CD4-positive, alpha-beta T cell treated with Interleukin-12 subunit alpha and Interleukin-12 subunit beta, for 1 hour (primary cell): ENCODE measurements at places on chromosomes 7 and 10.

- no peak for DNase-seq
Measured at GRCh38 chr10:3623746-3624145, 161.3 kb downstream of the KLF6 start.

- DNase-seq: no peak
Measured at GRCh38 chr10:69974551-69975155, 78.0 kb upstream of the MACROH2A2 start.

- DNase-seq: no peak
Measured at GRCh38 chr10:133160826-133161471, 930 bp downstream of the KNDC1 start.

DNA sequence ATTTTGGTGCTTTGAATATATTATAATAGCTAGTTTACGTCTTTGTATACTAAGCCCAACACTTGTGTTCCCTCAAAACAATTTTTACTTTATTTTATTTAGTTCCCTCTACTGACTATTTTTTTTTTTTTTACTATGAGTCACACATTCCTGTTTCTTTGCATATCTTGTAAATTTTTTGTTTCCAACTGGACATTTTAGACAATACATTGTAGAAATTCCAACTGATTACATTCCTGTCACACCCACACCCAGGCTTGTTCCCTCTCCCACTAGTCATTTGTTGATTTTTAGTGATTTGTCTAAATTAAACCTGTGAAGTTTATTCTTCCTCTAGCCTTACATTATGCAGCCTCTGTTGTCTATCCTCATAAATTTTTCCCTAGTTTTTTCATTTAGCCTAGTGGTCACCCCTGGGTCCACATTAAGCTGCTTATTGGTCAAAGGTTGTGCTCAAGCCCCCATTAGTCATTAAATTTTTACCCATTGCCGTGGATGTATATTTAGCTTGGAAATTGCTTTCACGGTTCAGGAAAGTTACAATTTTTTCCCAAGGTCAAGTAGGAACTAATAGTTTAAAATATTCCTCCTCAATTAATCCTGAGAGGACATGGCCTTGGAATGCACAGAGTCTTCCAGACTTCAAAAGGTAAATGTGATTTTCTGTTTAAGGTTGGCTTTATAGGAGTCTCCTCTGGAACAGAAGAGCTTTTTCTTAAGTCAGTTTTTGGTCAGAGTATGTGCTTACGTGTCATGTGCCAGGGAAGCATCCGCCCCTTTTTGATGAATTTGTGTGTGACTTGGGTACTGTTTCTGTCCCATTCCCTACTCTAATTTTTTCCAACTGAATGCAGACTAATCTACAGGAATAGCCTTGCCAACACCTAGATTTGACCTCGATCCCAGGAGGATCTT is 207.6 kb upstream of the TMEM72 start:
- DNase-seq: no peak

DNA sequence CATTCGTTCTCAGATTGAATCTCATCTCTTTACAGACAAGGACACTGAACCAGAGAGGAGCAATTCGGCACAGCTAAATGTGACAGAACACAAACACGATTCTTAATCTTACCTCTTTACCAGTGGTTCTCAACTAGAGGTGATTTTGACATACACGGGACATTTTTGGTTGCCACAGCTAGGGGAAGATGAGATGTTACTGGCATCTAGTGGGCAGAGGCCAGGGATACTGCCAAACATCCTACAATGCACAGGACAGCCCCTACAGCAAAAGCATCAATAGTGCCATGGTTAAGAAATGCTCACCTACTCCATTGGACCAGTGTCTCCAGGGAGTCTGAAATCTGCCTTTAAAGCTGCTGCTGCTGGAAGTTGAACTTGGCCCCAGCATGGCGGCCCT is 27.3 kb downstream of the PDE1C start:
- no peak for DNase-seq

GRCh38 chr7:34133356-34133982 is 228.1 kb downstream of the BMPER start:
- no peak for DNase-seq

DNA sequence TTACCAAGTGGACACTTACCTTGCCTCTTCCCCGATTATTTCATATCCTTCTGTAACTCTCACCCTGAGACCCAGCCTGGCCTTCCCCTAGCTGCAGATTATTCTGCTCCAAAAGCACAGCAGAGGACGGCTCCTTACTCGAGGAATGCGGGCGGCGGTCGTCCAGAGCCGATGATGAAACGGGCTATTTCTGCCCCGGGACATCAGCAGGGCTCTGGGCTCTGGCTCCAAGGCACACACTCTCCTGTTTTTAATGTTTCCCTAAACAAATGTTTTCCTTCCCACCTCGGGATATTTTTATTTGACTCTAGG is 343 bp upstream of the C10orf71 start:
- no peak for DNase-seq

DNA sequence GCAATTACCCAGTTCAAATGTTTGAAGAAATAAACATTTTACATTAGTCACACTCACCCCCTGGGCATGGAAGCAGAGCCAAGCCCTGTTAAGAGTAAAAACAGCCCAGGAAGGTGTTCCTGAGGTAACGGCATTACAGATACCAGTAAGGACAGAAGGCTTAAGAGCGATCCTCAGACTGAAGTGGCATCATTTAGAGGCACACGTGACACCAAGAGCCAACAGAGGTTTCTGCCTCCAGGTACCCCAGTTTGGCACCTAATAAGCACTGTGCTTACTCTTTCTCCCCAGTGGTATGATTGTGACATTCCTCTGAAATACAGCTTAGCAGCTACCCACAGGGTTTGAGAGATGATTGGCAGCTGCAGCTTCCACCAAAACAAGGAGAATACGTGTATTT is 17.2 kb downstream of the MMS19 start:
- DNase-seq: no peak

GRCh38 chr10:132962623-132963429 is 20.5 kb upstream of the CFAP46 start:
- DNase-seq: no peak

DNA sequence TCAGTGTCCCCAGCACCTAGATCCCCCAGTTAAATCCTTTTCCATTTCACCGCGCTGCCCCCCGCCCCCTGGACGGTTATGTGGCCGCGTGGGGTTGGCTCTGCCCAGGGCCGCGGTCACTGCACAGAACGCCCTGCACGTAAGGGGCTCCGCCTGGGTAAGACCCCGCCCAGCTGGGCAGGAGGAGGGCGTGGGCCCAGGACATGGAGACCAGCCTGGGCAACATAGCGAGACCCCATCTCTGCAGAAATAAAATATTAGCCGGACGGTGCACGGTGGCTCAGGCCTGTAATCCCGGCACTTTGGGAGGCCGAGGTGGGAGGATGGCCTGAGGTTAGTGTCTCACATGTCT is 650 bp upstream of the ZFAND2A start:
- no peak for DNase-seq

- DNase-seq: no peak
Measured at GRCh38 chr7:78993341-78993740, 460.1 kb downstream of the MAGI2 start.

GRCh38 chr10:26479766-26480492 is 41.8 kb downstream of the APBB1IP start:
- peak; percentile 71 for DNase-seq

DNA sequence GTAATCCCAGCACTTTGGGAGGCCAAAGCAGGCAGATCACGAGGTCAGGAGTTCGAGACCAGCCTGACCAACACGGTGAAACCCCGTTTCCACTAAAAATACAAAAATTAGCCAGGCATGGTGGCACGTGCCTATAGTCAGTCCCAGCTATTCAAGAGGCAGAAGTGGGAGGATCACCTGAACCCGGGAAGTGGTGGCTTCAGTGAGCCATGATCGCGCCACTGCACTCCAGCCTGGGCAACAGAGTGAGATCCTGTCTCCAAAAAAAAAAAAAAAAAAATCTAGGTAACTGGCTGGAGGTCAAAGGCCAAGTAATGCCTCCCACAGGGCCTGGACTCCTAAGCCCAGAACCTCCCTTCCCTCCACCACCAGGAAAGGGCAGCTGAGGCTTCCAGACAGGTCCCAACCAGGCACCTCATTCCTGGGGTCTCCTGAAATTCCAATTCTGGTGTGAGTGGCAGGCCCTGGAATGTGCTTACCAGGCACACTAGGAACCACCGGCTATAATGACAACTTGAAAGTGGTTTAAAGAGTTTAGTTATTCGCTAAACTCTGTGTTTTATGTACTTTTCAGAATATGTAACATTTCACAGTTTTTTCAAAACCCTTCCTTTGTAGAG is 86.9 kb upstream of the TNRC18 start:
- no peak for DNase-seq

- no peak for DNase-seq
Measured at GRCh38 chr10:86556933-86557649, 35.5 kb upstream of the WAPL start.

DNA sequence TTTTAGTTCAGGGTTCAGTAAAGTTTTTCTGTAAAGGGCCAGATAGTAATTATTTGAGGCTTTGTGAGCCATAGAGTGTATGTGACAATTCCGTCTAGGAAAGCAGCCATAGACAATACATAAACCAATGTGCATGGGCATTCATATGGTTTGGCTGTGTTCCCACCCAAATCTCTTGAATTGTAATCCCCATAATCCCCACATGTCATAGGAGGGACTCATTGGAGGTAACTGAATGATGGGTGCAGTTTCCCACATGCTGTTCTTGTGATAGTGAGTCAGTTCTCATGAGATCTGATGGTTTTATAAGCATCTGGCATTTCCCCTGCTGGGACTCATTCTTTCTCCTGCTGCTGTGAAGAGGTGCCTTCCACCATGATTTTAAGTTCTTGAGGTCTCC is 29.9 kb downstream of the SEC61G start:
- no peak for DNase-seq

DNA sequence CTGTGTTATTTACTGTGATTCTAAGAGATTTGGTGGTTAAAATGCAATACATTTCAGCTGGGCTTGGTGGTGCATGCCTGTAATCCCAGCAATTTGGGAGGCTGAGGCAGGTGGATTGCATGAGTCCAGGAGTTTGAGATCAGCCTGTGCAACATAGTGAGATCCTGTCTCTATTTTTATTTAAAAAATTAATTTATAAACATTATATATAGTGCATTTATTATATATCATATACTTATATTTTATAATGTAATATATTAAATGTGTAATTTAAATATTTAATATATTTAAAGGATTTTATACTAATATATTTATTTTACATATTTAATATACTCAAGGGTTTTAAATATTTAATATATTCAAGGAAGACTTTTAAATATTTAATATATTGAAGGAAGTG is 402.8 kb upstream of the PCDH15 start:
- no peak for DNase-seq

GRCh38 chr7:87589631-87590030 is 11.1 kb downstream of the ABCB1 start:
- DNase-seq: no peak

DNA sequence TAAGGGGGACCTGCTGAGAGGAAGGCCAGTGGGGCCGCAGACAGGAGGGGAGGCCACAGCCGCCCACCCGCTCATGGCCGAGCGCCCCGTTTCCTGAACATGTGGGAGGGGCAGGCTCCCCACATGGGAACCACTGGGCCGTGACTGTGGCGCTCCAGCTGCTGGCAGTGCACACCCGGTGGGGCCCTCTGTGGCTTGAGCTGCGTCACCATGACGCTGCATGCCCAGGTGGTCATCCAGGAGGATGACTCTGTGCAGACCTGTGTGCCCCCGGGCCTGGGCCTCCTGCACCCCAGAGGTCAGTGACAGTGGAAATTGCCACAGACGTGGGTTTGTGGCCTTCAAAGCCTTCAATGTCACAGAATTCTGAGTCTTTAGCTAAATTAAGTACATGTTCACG is 85.1 kb downstream of the MGMT start:
- no peak for DNase-seq

GRCh38 chr10:101670635-101671034 is 24.3 kb downstream of the FBXW4 start:
- no peak for DNase-seq

DNA sequence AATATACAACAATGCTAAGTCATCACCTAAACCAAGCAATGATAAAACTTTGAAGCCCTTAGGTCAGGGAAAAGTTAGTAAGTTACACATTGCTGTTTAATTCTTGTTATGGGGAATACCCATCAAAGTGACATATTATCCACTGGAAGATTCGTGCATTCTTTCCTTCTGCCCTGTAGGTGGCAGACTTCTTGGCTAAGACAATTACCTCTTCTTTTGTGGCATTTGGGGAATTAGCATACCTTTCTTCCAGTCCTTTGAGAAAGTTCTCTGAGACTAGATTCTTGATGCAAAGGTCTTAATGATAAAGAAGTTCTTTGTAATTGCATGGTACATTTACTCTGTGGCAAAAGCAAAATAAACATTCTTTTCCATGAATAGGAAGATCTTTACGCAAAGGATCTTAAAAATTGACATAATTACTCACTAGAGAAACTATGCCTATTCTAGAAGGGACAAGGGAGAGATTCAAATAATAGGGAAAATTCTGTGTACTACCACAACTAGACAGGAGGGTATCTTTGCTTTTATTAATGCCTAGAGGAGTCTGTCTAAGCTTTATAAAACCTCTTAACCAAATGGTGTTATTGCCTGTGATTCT is 395.9 kb downstream of the GRM8 start:
- no peak for DNase-seq

DNA sequence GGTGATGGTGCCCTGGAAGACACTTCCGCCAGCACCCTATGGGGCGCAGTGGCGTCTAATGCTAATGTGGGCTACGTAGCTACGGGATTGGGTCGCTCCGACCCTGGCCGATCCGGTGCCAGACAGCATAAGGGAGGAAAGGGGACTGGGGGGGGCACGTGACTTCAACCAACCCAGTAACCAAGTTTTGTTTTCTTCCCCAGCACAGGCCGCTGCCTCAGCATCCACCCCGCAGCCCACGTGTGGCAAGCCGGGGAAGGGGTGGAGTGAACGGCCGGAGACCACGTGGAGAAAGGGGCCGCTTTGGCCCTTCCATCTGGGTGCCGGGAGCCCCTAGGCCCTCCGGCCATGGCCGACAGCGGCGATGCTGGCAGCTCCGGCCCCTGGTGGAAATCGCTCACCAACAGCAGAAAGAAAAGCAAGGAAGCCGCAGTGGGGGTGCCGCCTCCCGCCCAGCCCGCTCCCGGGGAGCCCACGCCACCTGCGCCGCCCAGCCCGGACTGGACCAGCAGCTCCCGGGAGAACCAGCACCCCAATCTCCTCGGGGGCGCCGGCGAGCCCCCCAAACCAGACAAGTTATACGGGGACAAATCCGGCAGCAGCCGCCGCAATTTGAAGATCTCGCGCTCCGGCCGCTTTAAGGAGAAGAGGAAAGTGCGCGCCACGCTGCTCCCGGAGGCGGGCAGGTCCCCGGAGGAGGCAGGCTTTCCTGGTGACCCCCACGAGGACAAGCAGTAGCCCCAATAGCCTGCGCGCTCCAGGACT is 2.5 kb downstream of the PRR15 start:
- DNase-seq: no peak

DNA sequence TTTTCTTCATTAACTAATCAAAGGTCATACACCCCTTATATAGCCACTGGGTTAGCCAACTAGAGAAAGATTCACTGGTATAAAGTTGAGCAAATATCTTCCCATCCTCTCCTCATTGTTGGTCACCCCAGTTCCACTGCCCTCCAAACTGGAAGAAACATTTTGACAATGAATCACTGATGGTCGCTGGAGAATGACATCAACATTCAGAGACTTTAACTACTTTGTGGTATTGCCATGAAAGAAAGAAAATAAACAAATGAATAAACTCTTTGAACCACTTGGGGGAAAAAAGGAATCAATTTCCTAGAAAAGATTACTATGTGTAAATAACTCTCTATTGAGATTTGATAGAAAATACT is 23.4 kb downstream of the HYCC1 start:
- DNase-seq: no peak
